T follicular helper cell (primary cell): ENCODE measurements at places on chromosomes 16 and 17.

GRCh38 chr16:31077592-31078396 lies 3.6 kb downstream of the ZNF646 start:
- DNase-seq: no peak

GRCh38 chr17:27546624-27547300 lies 84.2 kb upstream of the LGALS9 start:
- DNase-seq: no peak

GRCh38 chr17:20783091-20783490 lies 203.6 kb downstream of the CDRT15L2 start:
- no peak for DNase-seq

GRCh38 chr17:40112718-40113109 lies 9.1 kb upstream of the MSL1 start:
- DNase-seq: no peak

DNA sequence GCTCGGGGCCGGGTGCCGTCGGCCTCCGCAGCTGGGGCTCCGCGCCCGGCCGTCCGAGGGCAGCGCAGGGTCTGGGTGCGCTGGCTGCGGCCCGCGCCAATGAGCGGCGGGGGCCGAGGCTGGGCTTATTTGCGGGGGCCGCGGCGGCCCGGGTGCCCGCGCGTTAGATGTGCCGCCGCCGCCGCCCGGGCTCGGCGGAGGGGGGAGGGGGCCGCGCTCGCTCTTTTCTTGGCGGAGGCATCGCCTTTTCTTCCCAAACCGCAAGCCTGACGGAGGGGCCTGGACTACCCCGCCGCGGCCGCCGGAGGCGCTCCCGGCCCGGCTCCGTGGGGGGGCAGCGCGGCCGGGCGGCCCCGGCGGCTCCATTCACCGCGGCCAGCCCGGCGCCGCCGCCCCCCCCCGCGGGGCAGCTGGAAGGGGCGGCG lies at the start of gene NOTUM:
NOTUM (minus strand) TSS at position 101 of the 425 bp plus-strand sequence. CDS start 278 bp downstream, outside the sequence.
- no peak for DNase-seq

DNA sequence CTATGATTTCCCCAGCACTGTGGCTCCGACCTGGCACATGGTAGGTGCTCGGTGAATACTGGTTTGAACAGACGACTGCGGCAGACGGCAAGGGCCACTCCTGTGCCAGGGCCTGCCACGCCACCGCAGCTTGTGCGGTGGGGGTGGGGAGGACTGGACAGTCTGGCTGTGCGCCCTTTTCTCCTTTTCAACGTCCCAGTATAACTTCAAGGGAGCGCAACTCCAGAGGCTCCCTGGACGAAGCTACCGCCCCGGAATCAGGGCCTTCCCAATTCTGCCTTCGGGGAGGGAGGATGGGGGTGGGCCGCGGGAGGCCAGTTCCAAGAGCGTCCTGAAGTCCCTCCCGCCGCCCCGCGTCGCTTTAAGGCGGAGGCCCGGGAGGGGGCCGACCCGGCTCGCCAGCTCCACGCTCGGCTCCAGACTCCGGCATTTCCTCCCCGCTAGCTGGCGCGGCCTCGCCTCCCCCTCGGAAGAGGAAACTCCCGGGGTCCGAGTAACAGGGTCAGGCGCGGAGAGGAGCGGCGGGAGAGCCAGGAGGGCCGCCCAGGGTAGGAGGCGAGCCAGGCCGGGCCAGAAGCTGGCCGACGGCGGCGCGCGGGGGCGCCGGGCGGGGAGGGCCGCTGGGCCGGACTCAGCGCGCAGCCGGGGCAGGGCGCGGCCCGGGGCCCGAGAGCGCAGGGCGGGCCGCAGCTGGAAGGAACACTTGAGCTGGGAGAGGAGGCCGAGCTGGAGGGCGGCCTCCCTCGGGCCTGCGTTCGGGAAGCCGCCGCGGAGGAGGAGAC lies at the start of gene ITPRIPL2:
ITPRIPL2 (plus strand) TSS at position 388 of the 782 bp plus-strand sequence. CDS start 498 bp downstream, outside the sequence.
- DNase-seq: no peak

DNA sequence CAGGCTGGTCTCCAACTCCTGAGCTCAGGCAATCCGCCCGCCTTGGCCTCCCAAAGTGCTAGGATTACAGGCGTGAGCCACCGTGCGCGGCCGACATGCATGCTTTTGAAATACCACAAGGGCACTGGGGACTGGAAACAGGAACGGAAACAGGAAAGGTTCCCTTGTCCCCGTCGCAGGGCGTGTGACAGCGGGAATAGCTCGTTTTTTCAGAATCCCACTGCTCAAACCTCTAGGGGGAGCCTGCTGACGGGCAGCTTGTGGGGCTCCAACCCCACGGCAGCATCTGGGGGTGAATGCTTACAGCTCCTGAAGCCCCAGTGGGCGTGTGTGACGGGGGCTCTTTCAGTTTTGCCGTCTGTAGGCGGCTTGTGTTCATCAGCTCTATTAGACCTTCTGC lies 18.8 kb upstream of the ASGR2 start:
- DNase-seq: no peak

DNA sequence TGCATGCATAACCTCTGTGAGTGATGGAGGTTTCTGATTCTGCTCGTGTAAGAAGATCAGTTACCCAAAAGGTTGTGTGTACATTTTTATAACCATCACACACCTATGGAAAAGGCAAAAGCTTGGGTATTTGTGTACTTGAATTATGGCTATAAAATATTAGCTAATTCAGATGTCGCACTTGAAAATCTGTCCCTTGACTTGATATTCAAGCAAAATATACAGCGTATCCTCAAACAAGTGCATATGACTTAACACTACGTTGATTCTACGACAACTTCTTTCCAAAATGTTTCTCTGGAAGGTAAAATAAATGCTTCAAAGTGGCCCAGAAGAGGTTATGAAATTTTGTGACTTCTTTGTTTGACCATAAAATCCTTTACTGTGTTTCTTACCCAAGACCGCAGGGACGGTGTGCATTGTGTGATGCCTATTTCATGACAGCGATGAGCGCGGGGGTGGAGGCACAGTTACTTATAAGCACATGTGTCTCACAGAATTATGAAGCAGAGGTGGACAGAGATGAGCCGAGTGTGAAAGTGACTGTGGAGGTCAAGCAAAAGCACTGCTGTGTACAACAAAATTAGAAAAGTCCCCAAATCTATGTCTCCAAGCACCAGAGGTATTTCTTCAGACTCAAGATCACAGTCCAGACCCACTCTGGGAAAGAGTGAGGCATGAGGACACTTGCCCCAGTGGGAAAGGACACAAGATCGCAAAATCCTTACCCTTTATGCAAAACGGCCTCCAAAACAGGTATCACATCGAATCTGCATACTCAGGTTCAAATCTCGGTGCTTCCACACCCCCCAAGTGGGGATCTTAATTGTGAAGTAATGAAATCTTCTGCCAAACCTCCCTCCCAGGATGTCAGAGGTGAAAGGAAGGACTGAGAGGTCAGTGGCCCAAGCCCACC lies 4.1 kb upstream of the HOXB9 start:
- DNase-seq: no peak

- DNase-seq: no peak
Observed at GRCh38 chr16:25013751-25014499, 1.2 kb downstream of the ARHGAP17 start.

GRCh38 chr17:78862073-78863023 lies 21.7 kb upstream of the USP36 start:
- DNase-seq: no peak

DNA sequence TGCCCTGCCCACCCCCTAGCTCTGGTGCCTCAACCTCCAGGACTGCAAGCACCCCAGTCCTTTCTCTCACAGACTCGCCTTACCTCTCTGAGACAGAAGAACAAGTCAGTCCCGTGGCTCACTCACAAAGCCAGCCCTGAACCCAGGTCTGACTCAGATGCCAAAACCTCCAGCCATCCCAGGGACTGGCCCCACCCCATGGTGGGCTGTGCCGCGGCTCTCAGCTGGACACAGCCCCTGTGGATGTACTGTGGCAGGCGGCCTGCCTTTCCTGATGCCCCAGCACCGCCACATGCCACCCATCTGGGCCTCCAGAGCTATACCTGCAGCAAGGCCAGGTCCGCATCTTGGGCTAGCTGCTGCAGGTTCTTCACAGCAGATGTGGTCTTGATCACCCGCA lies 19.8 kb downstream of the MPG start:
- DNase-seq: no peak

DNA sequence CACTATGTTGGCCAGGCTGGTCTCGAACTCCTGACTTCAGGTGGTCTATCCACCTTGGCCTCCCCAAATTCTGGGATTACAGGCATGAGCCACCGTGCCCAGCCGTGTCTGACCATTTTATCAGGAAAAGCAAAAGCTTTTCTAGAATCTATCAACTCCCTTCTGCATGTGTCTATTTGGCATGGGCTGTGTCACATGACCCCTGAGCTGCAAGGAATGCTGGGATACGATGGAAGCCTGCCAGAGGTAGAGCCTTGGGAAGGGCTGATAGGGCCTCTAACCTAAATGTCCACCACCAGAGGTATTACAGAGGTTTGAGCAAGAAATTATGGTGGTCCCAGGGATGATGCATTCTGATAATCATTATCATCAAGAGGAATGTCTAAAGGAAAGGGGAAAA lies 616.2 kb downstream of the WWOX start:
- no peak for DNase-seq
